Stimulated activated CD4-positive, alpha-beta T cell treated with anti-CD3 and anti-CD28 coated beads, Interleukin-12 subunit alpha, Interleukin-12 subunit beta, amount 100 ng/mL, for 24 hours (primary cell): ENCODE measurements at places on chromosomes 4 and X.

DNA sequence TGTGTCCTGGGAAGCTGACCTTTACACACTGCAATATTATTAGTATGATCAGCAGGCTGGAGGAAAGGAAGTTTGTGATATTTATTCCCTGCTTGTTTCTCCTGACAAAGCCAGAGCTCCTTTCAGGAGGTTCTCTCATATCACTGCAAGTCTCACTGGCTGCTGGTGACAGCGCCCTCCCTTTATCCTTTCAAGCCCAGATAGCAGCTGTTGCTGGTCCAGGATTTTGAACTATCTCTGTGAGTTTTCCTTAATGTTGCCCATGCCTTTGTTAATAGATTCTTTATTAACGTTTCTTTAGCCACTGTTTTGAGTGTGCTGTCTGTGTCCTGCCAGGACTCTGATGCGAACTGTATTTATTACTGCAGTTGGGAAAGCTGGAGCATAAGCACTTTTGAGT is 518.7 kb downstream of the C4orf33 start:
- no peak for DNase-seq

DNA sequence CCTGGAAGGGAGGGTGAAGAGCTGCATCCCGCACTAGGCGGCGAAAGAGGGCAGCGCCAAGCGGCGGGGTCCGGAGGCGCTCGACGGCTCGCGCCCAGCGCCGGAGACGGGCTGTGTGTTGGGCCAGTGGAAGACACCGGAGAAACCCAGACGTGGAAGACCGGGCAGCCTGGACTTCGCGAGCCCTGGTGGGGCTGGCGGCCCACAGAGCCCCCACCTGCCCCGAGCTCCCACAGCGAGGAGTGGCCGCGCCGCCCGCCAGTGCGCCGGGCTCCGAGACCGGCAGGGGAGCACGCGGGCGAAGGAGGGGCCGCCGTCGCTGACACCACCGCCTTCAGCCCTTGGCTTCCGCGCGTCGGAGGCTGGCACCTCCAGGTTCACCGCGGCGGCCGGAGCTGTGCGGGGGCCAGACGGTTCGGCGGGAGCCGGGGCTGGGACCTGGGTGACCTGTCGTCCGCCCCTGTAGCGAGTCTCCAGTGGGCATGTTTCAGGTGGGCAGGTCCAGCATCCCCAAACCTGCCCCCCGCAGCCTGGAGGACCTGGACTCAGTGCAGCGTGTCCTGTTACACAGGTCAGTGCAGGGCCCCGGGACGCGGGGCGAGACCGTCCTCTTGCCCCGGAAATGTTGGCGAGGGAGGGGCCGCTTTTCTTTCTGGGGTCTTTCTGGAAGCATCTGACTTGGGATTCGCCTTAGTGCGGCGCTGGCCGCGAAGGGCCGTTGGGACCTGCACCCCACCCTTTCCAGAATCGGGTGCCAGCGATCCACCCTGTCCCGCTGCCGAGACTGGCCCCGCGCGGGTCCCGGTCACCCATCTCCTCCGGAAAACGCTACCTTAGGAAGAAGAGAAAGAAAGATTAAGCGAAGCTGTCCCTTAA is 9.6 kb upstream of the INTU start:
- no peak for DNase-seq

GRCh38 chr4:16240300-16240699 is 14.0 kb upstream of the TAPT1 start:
- DNase-seq, result no peak

DNA sequence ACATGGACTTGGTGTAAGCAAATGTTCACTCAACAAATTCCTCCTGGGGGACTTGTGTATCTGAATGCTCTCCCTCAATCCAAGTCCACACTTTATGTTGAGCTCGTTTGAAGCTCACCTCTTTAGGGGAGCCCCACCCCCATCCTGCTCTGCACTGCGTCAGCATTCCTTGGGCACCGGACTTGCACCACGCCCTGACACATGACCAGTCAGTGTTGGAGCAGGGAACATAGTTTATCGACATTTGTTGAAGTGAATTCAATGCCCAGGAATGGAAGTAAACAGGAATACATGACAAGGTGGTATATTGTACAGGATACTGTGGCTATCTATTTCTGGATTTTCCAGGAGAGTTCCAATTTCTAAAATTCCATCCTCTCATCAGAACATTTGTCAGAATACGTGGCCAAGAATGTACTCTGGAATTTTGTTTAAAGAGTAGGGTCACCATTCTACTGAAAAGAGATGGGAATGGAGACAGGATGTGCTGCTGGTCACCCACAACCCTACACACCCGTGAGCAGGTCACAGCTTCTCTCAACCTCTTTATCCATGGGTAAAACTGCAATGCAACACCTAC is 60.0 kb upstream of the LNX1 start:
- no peak for DNase-seq

- DNase-seq, result no peak
Observed at GRCh38 chr4:112214390-112215264, 17.0 kb upstream of the AP1AR start.

DNA sequence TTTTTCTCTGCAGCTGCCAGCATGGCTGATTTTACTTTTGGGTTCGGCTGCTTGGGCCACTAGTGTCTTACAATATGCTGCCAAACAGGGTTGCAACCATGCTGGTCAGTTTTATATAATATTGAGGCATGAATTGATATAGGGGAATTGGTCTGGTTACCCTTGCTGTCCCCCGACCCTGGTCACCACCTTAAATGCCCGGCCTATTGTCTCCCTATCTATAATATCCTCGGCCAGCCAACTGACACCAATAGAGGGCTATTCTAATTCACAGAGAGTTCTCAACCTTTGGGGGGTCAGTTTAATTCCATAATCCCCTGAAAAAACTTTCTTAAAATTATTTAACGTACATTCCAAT is 28.7 kb downstream of the SULT1E1 start:
- no peak for DNase-seq
